Activated CD4-positive, alpha-beta T cell treated with anti-CD3 and anti-CD28 coated beads, Interleukin-2, amount 50 U/mL, for 24 hours (primary cell): ENCODE measurements at places on chromosomes 6 and 20.

DNA sequence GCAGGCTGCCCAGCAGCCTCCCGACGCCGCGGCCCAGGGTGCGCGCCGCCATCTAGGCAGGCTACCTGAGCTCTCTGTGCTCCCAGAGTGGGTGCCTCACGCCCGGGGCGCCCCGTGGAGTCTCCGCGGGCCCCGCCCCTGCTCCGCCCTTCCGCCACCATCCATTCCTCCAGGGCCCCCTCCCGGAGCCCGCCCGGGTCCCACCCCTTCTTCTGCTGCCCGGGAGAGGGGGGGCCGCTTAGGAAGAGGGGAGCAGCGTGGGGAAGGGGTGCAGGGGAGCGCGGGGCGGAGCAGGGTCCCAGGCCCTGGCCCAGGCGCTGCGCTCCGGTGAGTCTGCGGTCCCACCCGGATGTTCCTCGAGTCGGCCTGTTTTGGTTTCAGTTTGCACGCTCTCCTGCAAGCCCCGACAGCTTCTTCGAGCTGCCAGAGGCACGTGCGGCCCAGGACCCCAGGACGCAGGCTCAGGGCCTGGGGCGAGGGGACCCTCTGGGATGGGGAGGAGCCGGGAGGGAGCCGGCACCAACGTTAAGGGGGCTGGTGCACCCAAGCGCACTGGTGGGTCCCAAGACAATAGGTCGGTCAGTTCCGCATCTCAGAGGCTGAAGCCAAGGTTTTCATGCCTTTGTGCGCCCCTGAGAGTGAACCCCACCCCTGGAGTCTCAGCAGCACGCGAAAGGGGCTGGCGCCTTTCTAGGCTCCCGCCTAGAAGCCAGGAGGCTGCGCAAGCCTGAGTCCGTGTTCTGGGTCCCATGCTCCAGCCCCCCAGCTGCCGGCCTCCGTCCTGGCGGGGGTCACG, at the start of gene ACSS1:
Gene ACSS1 (minus strand): TSS at position 89 of the 796 bp plus-strand sequence. CDS start 37 bp downstream, at position 52.
- DNase-seq: peak; percentile 55

- DNase-seq: no peak
These were observed 61.6 kb upstream of the MRPS10 start for GRCh38 chr6:42279144-42279781.

DNA sequence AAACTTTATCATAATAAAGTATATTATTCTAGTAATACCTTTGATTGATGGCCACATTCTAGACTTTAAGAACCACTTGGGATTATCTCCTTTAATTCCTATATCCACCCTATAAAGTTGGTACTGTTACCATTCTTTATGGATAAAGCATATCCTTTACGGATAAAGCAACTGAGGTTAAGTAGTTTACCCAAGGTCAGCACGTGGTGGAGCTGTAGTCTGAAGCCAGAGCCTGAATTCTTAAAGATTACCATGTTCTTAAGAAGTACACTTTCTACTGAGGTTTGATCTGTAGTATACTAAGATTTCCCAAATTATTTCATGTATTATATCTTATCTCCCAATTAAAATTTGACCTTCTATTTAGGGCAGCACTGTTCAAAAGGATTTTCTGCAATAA, 3.0 kb upstream of the NCOA7 start:
- DNase-seq: no peak

GRCh38 chr20:20407891-20408805, 40.2 kb downstream of the INSM1 start:
- DNase-seq: no peak

- DNase-seq: no peak
These were observed 6.5 kb upstream of the SLCO4A1 start for GRCh38 chr20:62635852-62636251.

- DNase-seq: no peak
These were observed 1.3 kb downstream of the CGA start for GRCh38 chr6:87093651-87094050.

DNA sequence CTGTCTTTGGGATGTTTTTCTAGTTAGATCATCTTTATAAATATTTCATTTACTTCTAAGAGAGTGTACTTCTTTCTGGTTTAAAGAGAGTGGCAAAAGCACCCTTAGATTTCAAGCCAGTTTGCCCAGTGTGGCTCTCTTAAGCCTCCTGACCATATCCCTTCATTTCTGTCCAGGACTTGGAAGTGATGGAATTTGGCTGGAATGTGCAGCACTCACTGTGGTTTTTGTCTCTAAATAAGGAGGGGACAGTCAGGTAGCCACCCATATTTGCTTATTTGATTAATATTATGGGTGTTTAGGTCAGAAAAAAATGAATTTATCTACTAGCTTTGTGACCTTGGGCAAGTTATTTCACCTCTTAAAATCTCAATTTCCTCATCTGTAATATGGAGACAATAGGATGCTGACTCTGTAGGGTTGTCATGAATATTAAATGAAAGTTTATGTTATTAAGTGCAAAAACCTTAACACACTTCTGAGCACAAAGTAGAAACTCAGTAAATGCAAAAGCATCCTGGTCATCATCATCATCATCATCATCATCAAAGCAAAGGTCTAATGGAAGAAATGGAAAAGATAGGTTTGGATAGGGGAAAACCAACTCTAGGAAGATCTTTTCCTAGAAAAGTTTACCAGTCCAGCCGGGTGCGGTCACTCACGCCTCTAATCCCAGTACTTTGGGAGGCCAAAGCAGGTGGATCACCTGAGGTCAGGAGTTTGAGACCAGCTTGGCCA, 3.1 kb downstream of the CRYBG1 start:
- DNase-seq: no peak

GRCh38 chr6:28683945-28684538, 158.4 kb downstream of the GPX5 start:
- no peak for DNase-seq

GRCh38 chr6:134138226-134138975, 86.0 kb upstream of the SLC2A12 start:
- no peak for DNase-seq

- no peak for DNase-seq
These were observed 4.8 kb upstream of the ZNF217 start for GRCh38 chr20:53598140-53599043.

DNA sequence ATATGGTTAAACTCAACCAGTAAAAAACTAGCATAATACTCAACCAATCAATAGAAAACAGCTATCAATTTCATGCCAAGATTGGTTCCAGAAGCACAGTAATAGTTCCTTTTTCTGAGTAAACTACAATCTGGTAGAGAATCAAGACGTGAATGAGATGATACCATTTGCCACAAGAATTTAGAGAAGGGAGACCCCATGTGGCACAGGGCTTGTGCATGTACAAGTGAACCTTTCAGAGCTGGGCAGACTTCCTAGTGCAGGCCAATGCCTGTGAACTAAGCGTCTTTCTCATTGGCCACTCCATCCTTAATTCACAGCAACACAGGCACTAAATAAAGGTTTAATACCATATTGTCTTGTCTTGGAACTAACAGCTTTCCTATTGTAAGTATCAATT, 213.5 kb downstream of the RFPL4B start:
- no peak for DNase-seq

- DNase-seq: no peak
These were observed 67.8 kb downstream of the LY86 start for GRCh38 chr6:6656287-6656686.

- no peak for DNase-seq
These were observed 20.3 kb downstream of the ENPP1 start for GRCh38 chr6:131828080-131828479.

- DNase-seq: no peak
These were observed 210.0 kb downstream of the EPHA7 start for GRCh38 chr6:93209358-93209757.

GRCh38 chr6:12286373-12287110, 3.6 kb upstream of the EDN1 start:
- no peak for DNase-seq

DNA sequence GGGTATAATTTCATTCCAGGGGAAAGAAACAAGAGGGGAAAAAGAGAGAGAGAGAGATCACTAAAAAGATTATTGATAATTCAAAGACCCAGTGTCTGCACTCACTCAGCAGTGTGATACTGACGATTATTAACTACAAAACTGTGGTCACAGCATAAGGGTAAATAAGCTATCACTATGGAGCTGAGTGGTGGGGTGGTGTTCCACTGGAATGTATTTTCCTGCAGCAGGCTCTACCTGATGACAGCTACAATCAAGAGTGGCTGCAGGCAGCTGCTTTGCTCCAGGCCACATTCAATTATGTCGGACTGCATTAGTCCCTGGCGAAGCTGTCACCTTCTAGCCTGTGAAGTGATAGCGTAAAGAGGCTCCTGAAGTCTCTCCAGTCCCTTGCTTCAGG, 122.2 kb upstream of the TFAP2D start:
- no peak for DNase-seq

GRCh38 chr6:32906539-32906938, 34.3 kb downstream of the HLA-DMB start:
- no peak for DNase-seq

DNA sequence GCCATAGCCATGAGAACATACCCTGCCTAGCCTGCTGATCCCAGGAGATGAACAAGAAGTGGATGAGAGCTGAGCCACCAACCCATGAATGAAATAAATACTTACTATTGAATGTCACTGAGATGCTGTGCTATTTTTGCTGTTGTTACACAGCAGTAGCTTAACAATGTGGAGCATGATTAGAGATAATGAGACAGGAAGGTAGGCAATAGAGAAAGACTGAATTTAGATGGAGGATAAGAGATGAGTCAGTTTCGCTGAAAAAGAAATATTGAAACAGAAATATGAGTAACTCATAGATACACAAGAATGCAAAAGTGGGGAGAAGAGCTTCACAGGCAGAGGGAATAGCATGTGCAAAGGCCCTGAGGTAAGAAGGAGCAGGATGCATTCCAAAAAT, 94.9 kb upstream of the TOP1 start:
- no peak for DNase-seq

DNA sequence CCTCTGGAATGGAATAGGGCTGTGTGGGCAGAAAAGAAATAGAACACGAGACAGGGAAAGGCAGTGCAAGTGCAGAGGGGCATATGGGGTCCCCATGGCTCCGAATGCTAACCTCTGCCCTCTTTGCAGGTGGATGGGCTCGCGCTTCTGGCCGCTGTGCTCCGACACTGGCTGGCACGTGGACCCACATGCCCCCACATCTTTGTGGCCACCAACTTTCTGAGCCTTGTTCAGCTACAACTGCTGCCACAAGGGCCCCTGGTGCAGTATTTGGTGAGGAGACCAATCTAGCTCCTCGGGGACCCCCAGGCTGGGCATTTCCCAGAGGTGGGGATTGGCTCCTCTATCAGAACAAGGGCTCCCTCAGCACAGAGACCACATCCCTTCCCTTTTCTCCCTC, 1.1 kb upstream of the SAPCD1 start:
- no peak for DNase-seq

- DNase-seq: no peak
These were observed at the start of gene SLC35D3 for GRCh38 chr6:136921936-136922684. SLC35D3 (plus strand) TSS chr6:136922301; CDS start chr6:136922429, 128 bp downstream.

- DNase-seq: no peak
These were observed 129.4 kb downstream of the NCOA3 start for GRCh38 chr20:47631078-47631477.

DNA sequence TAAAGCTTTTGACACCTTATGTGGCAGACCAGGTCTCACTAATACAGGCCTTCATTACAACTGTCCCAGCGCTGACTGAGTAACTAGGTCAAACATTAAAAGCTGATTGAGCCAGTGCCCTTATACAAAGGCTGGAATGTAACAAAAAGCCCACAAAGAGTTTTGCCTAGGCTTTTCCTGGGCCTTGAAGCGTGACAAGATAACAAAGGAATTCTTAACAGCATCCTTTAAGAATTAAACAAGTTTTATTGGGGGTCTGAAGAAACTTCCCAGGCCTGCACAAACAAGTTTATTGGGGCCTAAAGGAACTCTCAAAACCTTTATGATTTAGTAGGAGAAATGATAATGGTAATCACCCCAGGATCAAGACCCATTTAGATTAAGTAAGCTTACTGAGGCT, 267.6 kb upstream of the FAM83B start:
- no peak for DNase-seq

DNA sequence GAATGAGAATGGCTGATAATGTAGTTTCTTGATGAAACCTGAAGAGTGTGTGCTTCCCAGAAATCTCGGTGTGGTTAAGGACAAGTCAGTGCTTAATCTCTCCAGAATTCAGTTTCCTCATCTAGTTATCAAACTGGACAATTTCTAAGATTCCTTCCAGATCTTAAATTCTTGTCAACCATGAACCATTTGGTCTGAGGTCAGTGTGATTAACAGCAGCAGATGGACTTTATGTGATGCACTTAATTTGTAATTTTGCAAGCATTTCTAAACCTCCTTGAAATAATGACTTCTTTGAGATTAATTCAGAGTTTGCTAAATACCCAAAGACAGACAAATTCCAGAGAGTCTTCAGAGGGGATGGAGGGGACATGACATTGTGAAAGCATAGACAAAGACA, 160.3 kb downstream of the KIF16B start:
- no peak for DNase-seq

DNA sequence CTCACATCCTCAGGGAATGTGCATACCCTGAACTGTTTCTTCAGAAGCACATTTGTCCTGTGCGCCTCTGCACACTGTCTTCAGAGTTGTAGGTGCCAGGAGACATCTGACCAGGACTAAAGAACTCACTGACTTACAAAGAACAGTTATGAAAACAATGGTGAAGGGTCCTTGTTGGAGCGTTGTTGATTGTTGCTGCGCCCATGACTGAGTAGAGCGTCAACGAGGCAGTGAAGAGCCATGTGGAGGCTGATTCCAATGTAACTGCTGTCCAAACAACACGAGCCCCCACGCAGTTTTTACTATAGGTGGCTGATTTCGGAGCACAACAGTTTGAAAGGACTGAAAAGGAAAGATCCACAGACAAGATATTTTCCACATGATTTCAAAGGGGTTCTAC, 380.3 kb downstream of the CDH26 start:
- no peak for DNase-seq

DNA sequence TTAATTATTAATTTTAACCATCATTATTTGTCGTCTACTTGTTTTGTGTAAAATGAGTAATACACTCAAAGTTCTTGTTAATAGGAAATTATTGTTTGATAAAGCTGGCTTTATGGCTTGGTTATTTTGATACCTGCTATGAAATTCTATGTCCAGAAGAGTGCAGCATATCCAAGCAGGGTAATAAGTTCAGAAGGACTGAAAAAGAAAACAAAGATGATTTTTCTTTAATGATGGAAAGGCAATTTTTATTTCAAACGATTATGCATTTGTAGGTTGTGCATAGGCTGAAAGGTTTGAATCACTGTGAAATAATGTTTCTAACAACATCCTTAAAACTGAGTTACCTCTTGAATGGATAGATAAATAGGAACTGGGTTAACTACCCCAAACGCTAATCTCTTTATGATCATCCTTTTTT, 1.4 kb upstream of the MAN1A1 start:
- DNase-seq: no peak

GRCh38 chr6:158489441-158489840, 70.5 kb upstream of the TMEM181 start:
- DNase-seq: no peak

- DNase-seq: no peak
These were observed 184.3 kb downstream of the TAF4 start for GRCh38 chr20:61881416-61881815.
